ENCODE measurements at places on chromosomes 2 and 18. TPM values are rescaled to one million over a fixed set of nuclear protein-coding genes. Genes with fewer than 3 reads are reported as not detected.

The CD8B2 gene
- total RNA-seq = not detected

The CAPN13 gene
- total RNA-seq = not detected

The GRB14 gene
- total RNA-seq = not detected

The TUBB8B gene
- not detected for total RNA-seq
